Left ventricle myocardium inferior (tissue), 1 donor: ENCODE measurements at places on chromosomes 6 and 20. TPM values are rescaled to one million over a fixed set of nuclear protein-coding genes. Genes with fewer than 3 reads are reported as not detected.
A peak's percentile ranks its signal among the peaks of the same experiment; 100 is the strongest.

SLC22A1 gene
- total RNA-seq = 0.27 TPM

DNA sequence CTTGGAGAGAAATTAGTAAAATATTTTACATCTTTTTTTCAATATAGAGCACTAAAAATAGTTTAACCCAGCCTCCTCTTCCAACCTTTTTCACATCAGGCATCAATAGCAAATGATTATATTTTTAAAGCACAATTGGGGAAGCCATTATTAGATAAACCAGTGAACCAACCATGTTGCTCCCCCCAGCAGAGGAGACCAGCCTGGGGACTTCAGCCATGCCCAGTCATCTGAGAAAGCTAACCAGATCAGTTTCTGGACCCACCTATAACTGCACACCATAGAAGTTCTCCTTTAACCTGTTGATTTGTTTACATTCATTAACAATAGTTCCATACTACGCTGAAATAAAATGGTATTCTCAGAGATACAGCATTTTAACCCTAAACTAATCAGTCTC lies 13.8 kb upstream of the SDHAF4 start:
- no peaks in the 10 kb centered on the region for H3K27me3 ChIP-seq
- H3K4me3 ChIP-seq = peak overlapping the region; percentile 38
- no peak for DNase-seq
- peaks cover 3% of the 10 kb centered on the region for H3K4me1 ChIP-seq

DNA sequence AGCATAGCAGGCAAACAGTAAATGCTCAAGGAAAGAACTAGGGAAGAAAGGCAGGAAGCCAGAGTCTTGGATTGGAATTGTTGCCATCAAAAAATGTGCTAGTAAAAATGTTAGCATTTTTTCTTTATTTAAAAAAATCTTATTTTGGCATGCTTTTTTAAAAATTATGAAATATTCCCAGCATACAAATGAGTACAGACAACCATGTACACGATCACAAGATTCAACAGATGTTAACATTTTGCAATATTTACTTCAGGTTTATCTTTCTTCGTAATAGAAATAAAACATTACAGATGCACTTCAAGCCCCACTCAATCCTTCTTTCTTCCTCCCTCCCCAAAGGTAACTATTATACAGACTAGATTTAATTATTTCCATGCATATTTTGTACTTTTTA lies 27.4 kb upstream of the NOP56 start:
- no peaks in the 10 kb centered on the region for H3K4me1 ChIP-seq
- no peak overlapping the region for H3K4me3 ChIP-seq
- no peak for DNase-seq

GRCh38 chr20:22629447-22629846 lies 45.1 kb upstream of the FOXA2 start:
- H3K4me3 ChIP-seq = no peak overlapping the region
- peaks cover 59% of the 10 kb centered on the region for H3K27me3 ChIP-seq
- no peaks in the 10 kb centered on the region for H3K4me1 ChIP-seq
- no peaks in the 10 kb centered on the region for H3K36me3 ChIP-seq
- no peak for DNase-seq
- no peak overlapping the region for H3K27ac ChIP-seq

ENPP4 gene
- total RNA-seq = 21.9 TPM
